Left renal pelvis (tissue), 4 donors: ENCODE measurements at places on chromosomes 2 and 18. TPM values are rescaled to one million over a fixed set of nuclear protein-coding genes. Genes with fewer than 3 reads are reported as not detected.

- DNase-seq: no peak
Measured at GRCh38 chr2:206526416-206526815, 83.1 kb downstream of the ADAM23 start.

STK36 gene
- 64.3 TPM for polyA plus RNA-seq

DNA sequence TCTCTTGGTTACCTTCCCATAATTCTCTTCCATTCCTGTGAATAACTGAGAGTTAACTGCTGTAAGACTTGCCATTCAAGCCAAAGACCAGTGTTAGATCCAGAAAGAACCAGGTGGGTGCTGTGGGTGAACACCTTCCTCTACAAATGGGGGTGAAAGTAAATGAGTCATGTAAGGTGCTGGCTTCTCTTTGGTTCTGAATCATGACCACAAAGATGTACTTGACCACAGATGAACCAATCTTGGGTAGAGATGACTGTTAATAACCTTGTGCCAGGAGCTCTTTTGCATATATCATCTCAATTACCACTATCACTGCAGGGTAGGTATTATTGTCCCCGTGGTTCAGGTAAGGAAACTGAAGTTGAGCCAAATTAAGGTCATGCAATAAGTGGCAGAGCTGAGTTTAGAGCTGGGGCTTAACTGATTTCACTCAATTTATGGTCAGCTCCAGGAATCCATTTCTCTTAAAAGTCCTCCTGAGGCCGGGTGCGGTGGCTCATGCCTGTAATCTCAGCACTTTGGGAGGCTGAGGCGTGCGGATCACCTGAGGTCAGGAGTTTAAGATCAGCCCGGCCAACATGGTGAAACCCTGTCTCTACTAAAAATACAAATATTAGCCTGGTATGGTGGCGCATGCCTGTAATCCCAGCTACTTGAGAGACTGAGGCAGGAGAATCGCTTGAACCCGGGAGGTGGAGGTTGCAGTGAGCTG is 244.9 kb upstream of the CXCR4 start:
- no peak for DNase-seq

DNA sequence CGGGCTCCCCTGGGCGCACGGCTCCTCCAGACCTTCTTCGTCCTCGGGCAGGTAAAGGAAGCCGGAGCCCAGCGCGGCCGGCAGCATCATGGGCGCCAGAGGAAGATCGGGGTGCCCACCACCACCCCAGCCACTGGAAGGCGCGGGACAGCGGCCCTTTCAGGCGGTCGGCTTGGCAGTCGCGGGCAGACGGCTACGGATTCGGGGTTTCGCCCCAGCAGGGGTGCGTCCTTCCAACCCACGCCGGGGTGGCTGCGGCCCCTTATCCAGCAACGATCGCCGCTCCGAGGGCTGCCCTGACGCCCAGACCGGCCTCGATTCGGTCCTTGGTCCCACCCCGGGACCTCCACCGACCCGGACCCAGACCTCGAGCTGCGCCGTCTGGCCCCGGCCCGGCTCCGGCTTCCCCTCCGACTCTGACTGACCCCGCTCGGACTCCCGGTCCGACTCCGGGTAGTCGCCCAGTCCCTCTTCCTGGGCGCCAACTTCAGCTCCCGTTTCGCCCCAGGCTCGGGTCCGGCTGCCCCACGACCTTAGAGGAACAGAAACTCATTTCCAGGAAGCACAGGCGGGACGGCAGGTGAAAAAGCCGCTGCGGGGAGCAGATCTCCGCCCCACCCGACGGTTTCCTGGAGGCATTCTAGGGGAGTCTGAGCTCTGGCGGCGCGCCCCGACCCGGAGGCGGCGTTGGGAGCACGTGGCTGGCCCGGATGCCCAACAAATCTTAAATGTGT is 30.2 kb upstream of the SSB start:
- no peak for DNase-seq

NCKAP5 gene
- polyA plus RNA-seq: 6.2 TPM

DNA sequence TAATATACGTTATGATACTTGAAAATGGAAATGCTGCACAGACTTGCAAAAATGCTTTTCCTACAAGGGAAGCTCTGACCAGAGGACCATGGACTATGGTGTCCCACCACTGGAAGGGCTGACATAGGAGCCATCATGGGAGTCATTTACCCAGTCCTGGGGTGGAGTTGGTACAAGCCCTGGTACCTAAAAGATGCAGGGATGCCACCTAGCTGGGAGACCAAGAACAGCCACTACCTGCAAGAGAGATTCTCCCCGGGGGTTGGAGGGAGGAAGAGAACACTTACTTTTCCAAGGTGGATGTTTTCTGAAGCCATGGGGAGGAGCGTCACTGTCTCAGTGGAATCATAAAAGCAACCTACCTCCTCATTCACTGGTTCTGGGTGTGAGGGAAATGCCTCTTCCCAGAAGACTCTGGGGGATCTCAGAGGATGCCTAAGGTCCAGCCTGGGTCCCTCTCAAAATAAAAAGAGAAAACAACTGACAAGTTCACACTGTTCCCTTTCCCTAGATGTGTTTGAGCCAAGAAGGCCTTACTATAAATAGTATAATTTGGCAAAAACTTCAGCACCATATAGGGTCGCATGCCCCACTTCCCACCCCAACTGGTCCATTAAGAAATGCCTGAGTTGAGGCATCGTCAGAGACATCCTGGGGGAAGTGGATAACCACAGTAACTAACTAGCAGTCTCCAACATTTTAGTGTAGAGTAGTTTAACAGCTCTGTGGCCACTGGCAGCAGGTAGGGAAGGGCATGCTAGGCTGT is 39.9 kb downstream of the REEP1 start:
- no peak for DNase-seq

- DNase-seq: no peak
Measured at GRCh38 chr2:206798000-206798399, 32.6 kb downstream of the FASTKD2 start.
